ENCODE measurements at places on chromosomes 2 and 18. TPM values are rescaled to one million over a fixed set of nuclear protein-coding genes. Genes with fewer than 3 reads are reported as not detected.

The LRRFIP1 gene
- 91.7 TPM for polyA plus RNA-seq

The AGXT gene
- polyA plus RNA-seq, result 0.10 TPM

DNA sequence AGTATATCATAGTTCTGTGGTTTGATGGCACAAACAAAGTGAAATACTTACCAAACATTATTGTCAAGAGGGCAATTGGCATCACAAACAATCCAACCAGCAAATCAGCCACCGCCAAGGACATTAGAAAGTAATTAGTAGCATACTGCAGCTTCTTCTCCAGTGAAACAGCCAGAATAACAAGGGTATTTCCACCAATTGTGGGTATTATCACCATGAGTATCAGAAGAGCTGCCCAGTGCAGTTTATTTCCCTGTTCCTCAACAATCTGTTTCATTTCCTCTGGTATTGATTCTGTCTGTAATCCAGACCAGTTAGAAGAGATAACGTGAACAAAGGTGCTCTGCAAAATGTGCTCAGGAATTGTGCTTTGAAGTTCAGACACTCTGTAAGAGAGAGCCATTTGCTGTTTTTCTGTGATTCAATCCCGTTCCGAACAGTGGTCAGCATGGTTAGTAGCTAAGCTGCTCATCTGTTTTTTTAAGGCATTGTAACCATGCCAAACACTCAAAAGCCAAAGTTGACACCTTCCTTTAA, 1.4 kb downstream of the HTR2B start:
- DNase-seq, result no peak

DNA sequence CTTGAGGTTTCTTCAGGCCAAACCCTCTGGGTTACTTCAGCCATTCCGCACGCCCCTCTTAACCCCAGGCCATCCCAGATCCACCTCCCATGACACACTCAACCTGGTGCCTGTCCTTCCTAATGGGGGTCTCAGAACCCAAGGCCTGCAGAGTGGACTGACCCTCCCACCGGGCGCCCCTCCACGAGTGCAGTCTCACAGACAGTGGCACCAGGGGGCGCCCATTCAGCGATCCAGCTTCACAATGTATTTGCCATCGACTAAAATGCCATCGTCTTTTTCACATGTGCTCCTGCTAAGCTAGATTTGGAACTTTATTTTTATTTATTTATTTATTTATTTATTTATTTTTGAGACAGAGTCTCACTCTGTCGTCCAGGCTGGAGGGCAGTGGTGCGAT, 38.5 kb downstream of the INPP5D start:
- DNase-seq, result no peak

The REG1B gene
- polyA plus RNA-seq, result not detected

GRCh38 chr2:140876015-140876414, 1254.8 kb downstream of the LRP1B start:
- no peak for DNase-seq

- DNase-seq, result no peak
Measured at GRCh38 chr2:46487667-46488335, 8.4 kb downstream of the TMEM247 start.

DNA sequence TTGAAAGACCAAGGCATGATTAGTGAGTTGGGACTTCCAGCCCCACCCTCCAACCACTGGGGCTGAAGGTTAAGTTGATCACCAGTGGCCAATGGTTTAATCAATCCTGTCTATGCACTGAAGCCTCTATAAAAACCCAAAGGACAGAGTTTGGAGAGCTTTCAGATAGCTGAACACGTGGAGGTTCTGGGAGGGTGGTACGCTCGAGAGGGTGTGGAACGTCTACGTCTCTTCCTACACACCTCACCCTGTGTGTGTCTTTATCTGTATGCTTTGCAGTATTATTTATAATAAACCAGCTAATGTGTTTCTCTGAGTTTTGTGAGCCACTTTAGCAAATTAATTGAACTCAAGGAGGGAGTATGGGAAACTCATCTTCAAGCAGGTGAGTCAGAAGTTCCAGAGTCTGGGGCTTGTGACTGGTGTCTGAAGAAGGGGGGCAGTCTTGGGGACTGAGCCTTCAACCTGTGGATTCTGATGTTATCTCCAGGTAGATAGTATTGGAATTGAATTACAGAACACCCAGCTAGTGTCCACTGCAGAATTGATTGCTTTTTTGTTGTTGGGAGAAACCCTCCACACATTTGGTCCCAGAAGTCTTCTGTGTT, 20.3 kb downstream of the ACTR3 start:
- DNase-seq, result no peak

DNA sequence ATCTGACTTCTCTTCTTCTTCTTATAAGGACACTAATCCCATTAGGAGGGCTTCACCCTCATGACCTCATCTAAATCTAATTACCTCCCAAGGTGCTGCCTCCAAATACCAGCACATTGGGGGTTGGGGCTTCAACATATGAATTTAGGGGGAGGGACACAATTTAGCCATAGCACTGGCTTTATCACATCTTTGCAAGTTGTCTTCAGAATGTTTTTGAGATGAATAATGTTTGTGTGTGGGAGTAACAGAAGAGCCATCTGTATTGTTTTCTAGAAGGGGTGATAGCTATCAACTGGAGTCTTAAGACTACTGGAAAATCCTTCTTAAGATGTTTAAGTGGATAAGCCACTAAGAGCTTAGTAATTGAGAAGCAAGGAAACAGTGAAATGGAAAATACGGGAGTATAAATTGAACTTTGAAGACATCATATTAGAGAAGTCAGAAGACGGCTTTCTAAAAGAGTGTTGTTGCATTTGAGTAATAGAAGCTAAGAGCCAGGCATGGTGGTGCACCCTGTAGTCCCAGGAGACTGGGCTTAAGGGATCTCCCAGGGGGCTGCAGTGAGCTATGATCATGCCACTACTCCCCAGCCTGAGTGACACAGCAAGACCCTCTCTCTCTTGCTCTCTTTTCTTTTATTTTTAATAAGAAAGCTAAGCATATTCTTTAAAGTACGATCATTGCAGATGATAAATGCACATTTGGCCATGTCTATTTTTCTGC, 32.6 kb upstream of the B3GNT2 start:
- no peak for DNase-seq

DNA sequence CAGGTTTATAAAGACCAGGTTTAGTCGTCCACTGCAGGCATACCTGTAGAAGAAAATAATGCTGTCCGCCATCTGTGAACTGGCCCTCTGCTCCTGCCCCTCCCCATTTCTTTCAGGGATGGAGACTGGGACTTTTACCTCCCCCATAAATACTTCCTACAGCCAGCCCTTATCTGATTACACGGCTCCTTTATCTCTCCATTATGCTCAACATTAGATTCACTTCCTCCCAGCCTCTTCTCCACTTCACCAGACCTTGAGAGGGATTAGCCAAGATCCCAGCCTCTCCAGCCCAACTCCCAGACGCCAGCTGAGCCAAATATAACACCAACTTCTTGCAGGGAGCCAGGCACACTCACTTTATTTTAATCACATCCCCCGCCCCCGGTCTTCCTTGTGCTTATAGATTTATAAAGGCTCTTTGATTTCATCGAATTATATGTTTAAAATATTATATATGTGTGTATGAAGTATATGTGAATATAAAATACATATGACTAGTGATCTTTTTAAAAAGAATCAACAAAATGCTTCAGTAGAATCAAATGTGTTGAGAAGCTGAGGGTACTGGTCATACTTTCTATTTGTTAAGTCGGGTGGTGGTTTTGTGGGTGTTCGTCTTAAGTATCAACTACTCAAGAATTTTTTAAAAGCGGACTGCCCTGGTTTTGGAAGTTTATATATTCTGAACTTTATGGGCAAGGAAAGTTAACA, 81.0 kb downstream of the SPRED2 start:
- DNase-seq, result no peak

The CERKL gene
- polyA plus RNA-seq, result 19.4 TPM

DNA sequence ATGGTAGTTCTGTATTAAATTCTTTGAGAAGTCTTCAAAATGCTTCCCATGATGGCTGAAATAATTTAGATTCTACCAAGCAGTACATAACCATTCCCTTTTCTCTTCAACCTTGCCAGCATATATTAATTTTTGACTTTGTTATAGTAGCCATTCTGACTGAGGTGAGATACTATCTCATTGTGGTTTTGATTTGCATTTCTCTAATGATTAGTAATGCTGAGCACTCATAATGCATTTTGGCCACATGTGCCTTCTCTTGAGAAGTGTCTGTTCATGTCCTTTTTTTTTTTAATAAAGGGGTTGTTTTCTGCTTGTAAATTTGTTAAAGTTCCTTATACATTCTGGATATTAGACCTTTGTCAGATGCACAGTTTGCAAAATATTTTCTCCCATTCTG, 173.9 kb downstream of the CALCRL start:
- no peak for DNase-seq

DNA sequence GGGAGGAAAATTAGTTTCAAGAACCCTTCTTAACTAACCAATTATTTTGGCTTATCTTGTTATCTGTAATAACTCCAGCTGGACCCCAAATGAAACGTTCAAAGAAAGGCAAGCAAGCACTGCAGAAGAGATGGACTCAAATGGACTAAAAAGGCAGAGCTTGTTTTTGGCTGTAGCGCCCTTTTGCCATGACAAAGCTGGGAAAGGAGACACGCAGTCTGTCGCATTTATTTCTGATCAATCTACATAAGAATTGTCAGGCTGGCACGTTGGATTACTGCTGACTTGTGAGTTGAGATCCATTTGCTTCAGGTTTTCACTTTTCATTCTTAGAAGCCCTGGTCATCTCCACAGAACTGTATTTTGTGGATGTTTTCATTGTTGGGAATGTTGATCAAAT, 402.9 kb downstream of the TMEM182 start:
- no peak for DNase-seq

GRCh38 chr2:9552219-9553178, 3.1 kb downstream of the ADAM17 start:
- no peak for DNase-seq

- DNase-seq, result peak; percentile 51
Measured at GRCh38 chr18:34787931-34788532, 77.9 kb downstream of the DTNA start.

The KATNAL2 gene
- polyA plus RNA-seq, result 13.2 TPM

The AFG3L2 gene
- polyA plus RNA-seq, result 66.5 TPM

GRCh38 chr2:219783359-219783975, 156.0 kb downstream of the SLC4A3 start:
- DNase-seq, result no peak

DNA sequence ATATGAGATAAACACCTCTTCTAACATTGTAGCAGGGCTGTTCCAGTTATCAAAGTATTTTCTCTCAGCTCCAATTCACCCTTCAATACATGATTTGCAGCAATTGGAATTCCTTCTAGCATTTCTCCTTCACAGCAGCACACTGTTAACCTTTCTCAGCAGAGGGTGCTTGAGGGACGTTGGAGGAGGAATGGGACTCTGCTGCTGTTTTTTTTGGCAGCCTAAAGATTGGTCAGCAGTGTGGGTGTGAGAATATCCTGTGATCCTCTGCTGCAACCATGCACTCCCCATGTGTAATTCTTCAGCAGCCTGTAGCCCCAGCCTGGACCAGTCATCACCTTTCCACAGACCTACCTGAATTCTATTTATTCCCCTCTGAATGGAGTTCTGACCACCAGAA, 1708.9 kb upstream of the CELF4 start:
- no peak for DNase-seq

DNA sequence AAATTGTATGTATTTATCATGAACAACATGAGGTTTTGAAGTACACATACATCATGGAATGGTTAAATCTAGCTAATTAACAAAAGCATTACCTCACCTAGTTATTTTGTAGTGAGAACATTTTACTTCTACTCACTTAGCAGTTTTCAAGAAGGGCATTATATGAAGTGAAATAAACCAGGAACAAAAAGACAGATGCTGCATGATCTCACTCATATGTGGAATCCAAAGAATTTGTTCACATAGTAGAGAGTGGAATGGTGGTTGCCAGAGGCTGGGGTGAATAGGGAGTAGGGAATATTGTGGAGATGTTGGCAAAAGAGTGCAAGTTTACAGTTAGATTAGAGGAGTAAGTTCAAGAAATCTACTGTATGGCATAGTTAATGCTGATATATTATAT, 292.0 kb downstream of the ASXL3 start:
- DNase-seq, result no peak

DNA sequence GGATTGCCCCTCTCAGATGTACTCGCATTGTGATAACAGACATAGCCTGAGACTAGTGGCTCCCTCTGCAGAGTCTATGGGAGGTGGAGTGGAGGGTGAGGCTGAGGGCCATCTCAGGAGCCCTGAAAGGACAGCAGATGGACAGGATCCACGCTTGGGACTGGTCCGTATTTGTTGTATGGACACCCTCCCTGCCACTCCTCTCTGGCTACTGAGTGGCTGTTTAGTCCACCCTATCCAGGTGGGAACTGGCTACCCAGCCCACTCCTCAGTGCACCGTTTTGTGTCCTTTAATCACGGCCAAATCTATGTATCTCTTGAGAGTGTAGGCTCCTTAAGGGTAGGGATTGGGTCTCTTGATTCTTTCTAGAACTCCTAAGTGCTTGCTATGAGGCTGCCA, 4.5 kb upstream of the GLI2 start:
- no peak for DNase-seq

The LAMA3 gene
- polyA plus RNA-seq, result 2.0 TPM

DNA sequence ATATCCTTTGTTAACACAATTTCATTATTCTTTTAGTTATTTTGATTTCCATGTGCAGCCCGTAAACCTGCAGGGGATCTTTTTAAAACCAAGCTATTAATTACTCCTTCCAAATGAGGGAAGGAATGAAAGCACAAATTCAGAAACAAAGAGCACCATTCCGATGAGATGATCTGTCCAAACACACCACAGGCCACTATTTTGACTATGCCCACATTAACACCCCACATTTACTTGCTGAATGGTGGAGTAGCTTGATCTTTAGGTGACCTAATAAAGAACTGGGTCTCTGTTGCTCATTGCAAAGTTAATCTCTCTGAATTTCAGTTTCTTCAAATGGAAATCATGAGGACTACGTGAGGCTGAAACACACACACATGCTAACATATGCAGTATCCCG, 218.0 kb downstream of the IRS1 start:
- DNase-seq, result no peak

GRCh38 chr2:212484563-212485080, 54.0 kb downstream of the ERBB4 start:
- no peak for DNase-seq

The SF3B1 gene
- 500 TPM for polyA plus RNA-seq

DNA sequence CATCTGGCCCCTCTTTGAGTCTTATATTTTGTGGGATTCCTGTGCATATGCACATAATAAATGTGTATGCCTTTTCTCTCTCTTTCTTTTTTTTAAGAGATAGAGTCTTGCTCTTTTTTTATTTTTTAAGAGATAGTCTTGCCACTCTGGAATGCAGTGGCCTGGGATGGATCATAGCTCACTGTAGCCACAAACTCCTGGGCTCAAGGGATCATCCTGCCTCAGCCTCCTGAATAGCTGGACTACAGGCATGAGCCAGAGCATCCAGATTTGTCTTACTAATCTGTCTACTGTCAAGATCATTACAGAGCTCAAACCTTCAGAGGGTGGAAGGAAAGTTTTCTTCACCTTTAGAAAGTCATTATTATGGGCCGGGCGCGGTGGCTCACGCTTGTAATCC, 342.2 kb upstream of the LRRTM4 start:
- DNase-seq, result no peak

The ZNF385B gene
- polyA plus RNA-seq, result 14.4 TPM

- peak; percentile 60 for DNase-seq
Measured at GRCh38 chr18:12278741-12279682, 24.9 kb downstream of the CIDEA start.

Measured in right renal pelvis (tissue), 4 donors.